ENCODE measurements at places on chromosomes 12 and 14. TPM values are rescaled to one million over a fixed set of nuclear protein-coding genes. Genes with fewer than 3 reads are reported as not detected.
A peak's percentile ranks its signal among the peaks of the same experiment; 100 is the strongest.

Gene SERPINA12
- not detected for total RNA-seq

Gene KRT81
- not detected for total RNA-seq

Gene NTS
- total RNA-seq, result not detected

Gene KCNMB4
- total RNA-seq, result 1.4 TPM

Gene TMEM132D
- total RNA-seq, result not detected

Gene KIF5A
- total RNA-seq, result 0.06 TPM

Gene PIANP
- not detected for total RNA-seq

- no peak for DNase-seq
Observed at GRCh38 chr12:15669256-15669948, 119.8 kb downstream of the EPS8 start.

DNA sequence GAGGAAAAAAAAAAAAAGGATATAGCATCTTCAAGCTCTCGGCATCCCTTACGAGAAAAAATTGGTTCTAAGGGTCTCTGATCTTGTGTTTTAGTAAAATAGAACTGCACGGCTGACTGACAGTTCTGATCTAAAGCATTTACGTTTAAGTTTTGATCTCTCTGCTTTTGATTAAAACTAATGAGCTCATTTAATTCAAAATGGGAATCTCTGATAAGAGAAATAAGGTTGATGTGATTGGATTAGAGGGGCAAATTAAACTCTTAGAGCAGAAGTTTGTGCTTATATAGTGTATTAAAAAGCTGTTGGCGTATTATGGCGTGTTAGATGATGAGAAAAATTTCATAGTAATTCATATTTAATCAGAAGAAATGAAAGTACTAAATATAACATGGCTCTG, 217.6 kb downstream of the EGLN3 start:
- DNase-seq, result no peak

DNA sequence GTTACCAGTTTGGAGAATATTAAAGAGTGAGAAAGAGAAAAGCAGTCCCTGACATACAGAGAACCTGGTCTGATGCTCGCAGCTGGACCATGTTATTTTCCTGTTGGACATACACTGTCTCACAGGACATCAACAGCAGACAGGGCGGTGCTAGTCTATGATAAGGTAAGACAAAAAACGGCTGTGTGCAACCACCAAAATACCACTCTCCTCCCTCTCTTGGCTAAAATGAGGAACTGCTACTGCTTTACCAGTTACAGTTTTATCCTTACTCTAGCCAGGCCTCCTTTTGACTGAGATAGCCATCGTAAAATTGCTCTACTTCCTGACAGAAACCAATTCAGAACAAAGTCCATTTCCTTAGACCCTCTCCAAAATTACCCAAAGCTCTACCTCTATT, 47.0 kb upstream of the ERGIC2 start:
- DNase-seq, result no peak

- DNase-seq, result peak; percentile 44
Observed at GRCh38 chr14:20662968-20663732, 21.2 kb upstream of the RNASE4 start.

- no peak for DNase-seq
Observed at GRCh38 chr14:68607081-68607866, 185.6 kb downstream of the ZFP36L1 start.

DNA sequence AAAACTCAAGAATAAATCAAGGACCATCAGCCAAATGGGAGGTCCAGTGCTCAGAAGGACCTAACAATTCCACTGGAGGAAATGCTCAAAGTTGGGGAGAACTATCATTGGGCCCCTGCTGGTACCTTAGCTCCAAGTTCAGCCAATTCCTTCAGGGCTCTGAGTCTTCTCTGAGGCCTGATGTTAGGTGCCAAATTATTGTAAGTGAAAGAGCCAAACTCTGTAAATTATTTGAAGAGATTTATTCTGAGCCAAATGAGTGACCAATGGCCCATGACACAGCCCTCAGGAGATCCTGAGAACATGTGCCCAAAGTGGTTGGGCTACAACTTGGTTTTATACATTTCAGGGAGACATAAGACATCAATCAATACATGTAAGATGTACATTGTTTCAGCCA, 8.2 kb upstream of the TMEM263 start:
- no peak for DNase-seq

GRCh38 chr14:56759094-56759493, 51.2 kb downstream of the OTX2 start:
- DNase-seq, result no peak

GRCh38 chr12:32124637-32125036, 18.0 kb downstream of the BICD1 start:
- DNase-seq, result no peak

DNA sequence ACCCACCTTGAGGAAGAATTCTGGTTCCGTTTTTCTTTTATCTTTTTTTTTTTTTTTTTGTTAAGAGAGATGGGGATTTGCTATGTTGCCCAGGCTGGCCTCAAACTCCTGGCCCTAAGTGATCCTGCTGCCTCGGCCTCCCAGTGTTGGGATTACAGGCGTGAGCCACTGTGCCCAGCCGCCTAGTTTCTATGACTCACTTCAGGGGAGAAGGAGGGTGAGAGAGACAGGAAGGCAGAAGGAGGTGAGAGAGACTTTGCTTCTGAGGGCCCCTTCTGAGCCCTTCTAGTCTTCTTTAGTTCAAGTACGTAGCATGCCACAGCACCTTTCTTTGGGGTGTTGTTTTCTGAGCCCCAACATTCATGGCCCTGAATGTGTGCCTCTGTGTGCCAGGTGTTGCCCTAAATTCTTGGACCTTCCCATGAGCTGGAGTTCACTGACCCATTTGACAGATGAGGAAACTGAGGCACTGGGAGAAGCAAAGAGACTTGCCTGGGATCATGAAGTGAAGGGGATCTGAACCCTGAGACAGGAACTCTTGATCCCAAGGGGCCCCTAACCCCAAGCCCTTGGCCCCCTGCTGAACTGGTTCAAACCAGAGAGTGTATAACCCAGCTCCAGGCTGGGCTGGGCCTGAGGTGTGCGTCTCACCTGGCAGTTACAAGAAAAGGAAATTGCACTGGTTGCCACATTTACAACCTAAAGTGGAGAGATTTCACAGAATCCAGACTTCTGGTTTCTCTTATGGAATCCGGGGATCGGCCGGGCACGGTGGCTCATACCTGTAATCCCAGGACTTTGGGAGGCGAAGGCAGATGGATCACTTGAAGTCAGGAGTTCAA, 20.8 kb downstream of the SH2B3 start:
- no peak for DNase-seq

GRCh38 chr14:103519837-103520212, 2.8 kb downstream of the CKB start:
- peak; percentile 32 for DNase-seq

DNA sequence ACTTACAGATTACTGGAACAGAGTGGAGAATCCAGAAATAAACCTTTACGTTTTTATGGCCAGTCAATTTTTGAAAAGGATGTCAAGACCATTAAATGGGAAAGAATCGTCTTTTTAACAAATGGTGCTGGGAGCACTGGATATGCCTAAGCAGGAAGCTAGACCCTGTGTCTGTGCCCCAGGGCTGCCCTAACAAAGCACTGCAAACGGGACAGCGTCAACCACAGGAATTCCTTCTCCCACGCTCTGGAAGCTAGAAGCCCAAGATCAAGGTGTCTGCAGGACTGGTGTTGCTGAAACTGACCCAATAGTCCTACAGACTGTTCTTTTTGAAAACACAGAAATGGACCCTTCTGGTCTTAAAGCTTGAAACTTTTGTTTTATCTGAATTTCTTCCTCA, 9.3 kb upstream of the TMEM121 start:
- no peak for DNase-seq

- no peak for DNase-seq
Observed at GRCh38 chr12:92337128-92337527, 191.5 kb upstream of the BTG1 start.

DNA sequence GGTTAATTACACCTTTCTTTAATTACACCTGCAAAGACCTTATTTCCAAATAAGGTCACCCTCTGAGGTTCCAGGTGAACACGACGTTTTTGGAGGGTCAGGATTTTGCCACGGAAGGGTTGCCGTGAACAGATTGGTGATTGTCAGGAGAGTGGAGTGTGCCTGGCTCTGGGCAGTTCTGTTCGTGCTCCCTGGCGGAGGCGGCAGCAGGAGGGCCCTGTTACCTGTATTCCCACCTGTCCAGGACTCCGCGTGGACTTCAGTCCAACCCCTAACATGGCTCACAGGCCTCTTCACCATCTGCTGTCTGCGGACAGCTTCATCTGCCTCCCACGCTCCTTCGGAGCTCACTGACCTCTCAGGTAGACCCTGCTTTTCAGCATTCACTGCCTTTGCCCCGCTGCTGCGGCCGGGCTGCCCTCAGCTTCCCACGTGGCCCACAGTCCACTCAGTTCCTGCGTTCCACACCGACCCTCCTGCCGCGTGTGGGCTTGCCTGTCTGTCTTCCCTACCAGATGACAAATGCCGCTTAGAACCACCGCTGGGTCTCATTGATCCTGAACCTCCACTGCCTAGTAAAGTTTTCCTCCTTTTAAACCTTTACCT, 187.5 kb upstream of the DIO3 start:
- DNase-seq, result no peak

GRCh38 chr12:52350786-52351185, 16.5 kb downstream of the KRT85 start:
- DNase-seq, result no peak

GRCh38 chr14:89507521-89507920, 90.5 kb upstream of the FOXN3 start:
- DNase-seq, result no peak

DNA sequence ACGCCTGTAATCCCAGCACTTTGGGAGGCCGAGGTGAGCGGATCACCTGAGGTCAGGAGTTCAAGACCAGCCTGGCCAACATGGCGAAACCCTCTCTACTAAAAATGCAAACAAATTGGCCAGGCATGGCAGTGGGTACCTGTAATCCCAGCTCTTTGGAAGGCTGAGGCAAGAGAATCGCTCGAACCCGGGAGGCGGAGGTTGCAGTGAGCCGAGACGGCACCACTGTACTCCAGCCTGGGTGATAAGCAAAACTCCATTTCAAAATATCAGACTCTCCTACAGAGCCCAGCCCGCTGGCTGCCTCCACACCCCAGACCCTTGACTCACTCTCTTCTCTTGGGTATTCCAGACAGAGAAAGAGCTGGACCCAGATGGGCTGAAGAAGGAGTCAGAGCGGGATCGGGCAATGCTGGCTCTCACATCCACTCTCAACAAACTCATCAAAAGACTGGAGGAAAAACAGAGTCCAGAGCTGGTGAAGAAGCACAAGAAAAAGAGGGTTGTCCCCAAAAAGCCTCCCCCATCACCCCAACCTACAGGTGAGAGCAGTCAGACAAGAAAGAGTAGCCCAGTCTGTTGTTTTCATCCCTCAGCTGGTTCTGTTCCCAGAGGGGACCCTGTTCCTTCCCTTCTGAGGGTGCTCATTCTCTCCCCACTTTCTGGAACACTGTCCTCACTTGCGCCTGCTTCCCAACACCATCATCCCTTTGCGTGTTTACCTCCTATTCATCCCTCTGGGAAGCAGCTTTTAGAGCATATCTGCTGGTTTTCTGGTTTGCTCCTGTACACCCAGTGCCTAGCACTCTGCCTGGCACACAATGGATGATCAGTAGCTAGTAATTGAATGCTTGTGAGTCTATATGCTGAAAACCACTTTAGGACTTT, 19.7 kb downstream of the AGAP2 start:
- DNase-seq, result no peak

GRCh38 chr14:68939893-68940613, 39.0 kb downstream of the ACTN1 start:
- peak; percentile 74 for DNase-seq

DNA sequence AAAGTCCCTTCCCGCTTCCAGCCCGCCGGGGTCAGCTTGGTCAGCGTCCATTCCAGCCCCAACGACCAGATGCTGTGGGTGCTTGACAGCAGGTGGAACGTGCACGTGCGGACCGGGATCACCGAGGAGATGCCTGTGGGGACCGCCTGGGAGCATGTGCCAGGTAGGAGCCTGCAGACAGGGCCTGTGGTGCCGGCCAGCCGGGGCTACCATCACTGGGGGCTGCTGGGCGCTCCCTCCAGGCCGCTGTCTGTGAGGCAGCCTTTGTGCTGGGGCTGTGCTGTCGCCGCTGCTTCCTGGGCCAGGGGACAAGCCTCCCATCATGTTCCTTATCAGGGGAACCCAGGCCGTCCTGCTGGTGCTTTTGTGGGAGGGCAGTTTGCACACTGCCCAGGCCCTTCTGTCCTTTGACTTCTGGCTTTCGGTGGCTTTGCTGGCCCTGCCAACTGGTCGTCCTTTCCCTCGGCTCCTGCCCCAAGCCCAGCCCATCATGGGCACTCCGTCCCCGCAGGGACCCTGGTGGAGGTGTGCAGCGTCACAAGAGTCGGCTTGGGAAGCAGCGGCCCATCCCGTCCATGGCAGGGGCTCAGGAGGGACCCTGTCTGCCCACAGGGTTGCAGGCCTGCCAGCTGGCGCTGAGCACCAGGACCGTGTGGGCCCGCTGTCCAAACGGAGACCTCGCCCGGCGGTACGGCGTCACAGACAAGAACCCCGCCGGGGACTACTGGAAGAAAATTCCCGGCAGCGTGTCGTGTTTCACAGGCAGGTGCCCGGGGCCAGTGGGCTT, 12.4 kb downstream of the ANKRD9 start:
- DNase-seq, result peak; percentile 14

- no peak for DNase-seq
Observed at GRCh38 chr12:28066879-28067278, 94.3 kb upstream of the PTHLH start.

- no peak for DNase-seq
Observed at GRCh38 chr12:11622876-11623281, 26.6 kb upstream of the ETV6 start.

- peak; percentile 3 for DNase-seq
Observed at GRCh38 chr14:54025661-54026060, 69.0 kb upstream of the BMP4 start.

- no peak for DNase-seq
Observed at GRCh38 chr12:103569278-103569677, 17.8 kb upstream of the STAB2 start.

Data from heart right ventricle (tissue), 16 donors.